ENCODE measurements at places on chromosomes 12 and 14.

DNA sequence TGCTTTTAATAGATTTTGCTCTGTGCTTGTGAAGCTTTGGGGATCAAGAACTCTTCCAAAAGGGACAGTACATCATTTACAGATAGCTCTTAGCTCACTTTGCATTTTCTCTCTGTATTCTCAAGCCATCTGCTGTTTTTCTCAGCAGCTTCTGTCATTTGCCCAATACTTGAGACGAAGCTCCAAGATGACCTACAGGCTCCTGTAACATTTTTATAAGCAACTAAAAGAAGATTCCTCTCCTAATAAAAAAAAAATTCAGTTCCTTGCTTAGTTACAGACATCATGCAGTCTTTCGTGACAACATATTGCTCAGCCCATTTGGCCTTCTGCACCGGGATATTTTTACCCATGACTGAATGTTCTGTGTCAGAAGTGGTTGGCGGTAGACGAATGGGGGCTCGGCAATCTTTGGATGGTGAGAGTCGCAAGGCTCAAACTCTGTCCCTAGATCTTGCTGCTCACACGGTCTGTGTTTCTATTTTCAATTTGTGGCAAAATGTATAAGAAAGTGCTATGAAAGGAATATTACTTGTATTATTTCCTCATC lies 215.6 kb downstream of the FSCB start:
- no peak for DNase-seq

- no peak for DNase-seq
These were observed 113.9 kb downstream of the ANO4 start for GRCh38 chr12:100908501-100908900.

DNA sequence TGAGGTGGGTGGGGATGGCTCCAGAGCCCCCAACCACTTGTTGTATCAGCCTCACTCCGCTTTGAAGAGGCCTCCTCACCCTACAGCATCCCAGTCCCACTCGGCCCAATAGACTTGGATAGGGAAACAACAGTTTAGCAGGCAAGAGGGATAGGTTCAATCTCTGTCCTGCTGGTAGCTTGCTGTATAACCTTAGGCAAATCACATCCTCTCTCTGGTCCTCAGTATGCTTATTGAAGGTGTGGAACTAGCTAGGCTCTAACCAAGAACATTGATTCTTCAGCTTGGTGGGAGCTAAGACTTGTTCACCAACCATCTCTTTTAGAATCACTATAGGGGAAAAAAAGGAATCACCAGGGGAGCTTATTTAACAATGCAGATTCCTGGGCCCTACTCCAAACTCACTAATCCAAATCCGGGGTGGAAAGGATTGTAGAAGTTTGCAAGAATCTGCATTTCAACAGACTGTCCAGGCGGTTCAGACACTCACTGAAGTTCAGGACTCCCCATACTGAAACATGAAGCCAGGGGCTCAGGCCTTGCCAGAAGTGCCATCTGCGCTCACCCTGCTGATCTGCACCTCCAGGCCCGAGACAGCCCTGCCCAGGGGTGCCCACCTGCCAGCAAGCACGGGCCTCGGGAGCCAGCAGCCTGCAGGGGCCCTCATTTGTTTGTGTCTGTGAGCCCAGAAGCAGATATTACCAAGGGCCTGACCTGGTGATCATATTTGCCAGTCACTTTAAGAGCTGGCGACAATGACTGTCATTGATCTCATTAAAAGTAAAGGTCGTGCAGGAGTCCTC lies 113.0 kb downstream of the ADCK1 start:
- no peak for DNase-seq

DNA sequence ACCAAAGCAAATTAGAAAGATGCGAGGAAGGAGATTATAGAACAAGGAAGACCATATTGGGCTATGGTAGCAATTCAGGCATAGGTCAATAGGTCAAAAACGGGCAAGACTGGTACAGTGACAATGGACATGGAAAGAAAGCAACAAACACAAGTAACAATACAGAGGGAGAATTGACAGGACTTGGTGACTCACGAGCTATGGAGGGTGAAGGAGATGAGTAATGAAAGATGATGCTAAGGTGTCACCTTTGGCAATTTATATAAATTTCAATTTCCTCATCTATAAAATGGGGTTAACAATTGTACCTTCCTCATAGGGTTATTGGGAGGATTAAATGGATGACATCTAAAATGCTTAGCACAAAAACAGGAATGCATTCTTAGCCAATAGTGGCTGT lies 15.1 kb upstream of the DUSP16 start:
- no peak for DNase-seq

DNA sequence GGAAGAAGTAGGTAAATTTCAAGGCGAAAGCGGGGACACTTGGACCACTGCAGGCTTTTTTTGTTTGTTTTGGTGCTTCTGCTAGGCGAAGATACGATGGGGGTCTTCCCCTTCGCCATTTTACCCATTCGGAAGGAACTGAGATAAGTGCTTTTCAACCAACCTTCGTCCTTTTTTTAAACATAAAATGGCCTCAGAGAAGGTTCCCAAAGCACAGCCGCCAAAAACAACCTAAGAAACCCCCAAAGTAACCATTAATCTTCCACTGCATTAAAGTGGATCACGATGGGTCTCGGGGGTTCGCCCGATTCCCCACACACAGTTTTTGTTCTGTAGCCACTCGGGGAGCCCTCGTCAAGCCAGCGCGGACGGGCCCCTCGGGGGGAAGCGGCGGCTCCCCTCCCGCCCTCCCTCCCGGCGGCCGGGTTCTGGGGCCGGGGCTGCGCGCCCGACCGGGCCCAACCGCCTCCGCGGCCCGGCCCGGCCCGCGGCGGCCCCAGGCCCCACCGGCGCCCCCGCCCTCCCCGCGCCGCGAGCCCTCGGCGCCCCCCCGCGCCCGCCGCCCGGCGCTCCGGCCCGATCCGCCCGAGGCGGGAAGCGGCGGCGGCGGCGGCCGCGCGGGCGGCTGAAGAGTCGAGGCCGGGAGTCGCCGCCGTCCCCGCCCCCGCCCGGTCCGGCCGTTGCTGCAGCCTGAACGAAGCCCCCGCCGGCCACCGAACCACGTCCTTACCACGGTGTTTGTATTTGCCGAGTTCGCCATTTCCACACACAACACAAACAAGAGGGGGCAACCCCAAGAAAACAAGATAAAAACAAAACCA lies 790 bp downstream of the GTF2A1 start:
- DNase-seq, result peak; percentile 31

DNA sequence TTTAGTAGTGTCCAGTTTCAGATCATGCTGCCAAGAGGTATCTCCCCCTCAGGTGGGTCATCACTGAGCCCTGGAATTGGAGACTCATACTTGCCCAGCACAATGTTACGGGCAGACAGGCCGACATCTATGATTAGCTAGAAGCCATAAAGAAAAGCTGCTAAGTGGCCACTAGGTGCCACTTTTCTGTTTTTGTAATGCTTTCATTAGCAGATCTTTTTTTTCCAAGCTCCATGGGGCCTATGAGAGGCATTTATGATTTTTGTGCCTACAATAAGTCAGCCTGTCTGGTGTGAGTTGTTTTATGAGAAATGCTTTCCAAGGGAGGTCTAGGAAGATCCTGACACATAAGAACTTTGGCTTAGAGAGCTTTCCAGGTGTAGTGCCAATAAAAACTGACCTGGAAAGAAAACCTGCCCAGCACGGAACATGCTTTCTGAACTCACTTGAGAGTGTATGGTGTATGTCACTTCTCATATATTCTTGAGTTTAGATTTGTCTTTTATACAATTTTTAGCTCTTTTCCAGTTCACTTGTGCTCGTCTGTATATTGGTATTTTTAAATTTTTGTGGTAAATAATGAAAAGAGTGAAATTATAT lies 21.8 kb upstream of the SMCO2 start:
- no peak for DNase-seq

DNA sequence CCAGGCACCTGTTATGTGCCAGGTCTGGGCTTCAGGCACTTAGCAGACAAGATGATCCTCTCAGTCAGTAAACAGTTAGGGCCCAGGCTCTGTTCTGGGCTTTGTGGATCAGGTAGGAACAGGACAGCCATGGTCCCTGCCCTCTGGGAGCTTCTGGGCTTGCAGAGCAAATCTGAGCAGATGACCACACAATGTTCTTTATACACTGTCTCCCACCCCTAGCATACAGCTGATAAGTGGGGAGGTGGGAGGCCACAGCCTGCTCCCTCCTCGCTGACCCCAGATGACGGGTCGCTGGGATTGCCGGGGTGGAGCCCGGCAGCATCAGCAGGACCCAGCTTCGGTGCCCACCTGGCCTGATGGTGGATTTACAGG lies 53.1 kb upstream of the RIN3 start:
- no peak for DNase-seq

DNA sequence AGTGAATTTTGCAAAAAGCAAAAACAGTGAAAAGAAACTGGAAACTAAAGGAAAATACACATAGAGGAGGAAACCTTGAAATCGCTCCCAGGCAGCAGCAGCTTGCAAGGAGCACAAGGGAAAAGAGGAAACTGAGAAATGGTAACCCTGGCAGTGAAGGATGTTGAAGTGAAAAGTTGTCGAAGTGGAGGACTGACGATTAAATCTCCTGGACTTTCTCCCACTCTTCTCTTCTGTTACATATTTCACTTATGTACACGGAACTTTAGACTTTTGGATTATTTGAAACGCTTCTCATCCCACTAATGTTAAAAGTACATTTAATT lies 388.8 kb upstream of the USP15 start:
- no peak for DNase-seq

DNA sequence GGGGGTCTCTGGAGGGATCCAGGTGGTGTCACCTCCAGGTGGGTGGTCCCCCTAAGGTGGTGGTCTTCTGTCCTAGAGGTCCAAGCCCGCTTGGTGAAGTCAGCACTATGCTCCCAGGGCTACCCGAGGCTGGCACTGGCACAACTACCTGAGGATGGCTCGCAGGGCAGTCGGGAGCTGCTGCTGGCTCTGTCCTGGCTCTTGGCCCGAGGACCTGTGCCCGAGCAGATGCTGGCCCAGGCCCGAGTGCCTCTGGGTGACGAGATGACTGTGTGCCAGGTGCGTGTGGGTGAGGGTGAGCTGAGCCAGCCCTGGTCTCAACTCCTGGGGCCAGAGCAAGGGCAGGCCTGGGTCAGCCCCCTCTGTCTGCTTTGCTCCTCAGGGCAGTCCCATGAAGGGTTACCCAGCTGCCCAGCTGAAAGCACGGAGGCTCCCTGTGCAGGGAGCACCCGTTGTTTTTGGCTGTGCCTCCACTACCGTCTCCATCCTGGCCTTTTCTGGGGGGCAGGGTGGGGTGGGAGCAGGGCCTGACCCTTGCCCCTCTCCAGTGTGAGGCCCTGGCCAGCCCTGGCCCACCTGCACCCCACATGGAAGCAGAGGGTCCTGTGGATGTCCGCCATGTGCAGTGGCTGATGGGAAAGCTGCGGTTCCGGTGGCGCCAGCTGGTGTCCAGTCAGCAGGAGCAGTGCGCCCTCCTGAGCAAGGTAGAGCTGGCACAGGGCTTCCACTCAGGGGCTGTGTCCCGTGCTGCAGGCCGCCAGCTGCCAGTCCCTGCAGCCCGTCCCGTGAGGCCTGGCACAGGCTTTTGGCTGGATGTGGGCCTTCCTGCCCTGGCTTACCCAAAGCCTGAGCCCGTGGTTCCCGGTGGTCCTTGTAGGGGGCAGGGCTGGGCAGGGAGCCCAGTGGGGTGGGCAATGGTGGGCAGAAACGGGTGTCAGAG lies 1.3 kb downstream of the TEDC1 start:
- no peak for DNase-seq

DNA sequence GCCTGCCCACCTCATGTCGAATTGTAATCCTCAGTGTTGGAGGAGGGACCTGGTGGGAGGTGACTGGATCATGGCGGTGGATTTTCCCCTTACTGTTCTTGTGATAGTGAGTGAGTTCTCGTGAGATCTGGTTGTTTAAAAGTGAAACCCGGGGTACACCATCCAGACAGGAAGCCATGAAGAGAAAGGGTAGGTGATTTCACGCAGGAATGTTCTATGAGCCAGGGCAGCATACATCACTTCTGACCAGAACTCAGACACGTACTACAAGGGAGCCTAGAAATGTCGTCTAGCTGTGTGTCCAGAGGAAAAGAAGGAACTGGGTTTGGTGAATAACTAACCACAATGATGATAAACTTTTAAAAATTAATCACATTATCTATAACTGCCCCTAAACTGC lies 80.6 kb downstream of the ANO4 start:
- no peak for DNase-seq

- no peak for DNase-seq
These were observed 33.2 kb downstream of the DENND5B start for GRCh38 chr12:31557707-31558106.

All from stimulated activated CD4-positive, alpha-beta T cell treated with anti-CD3 and anti-CD28 coated beads, Interleukin-1b, Interleukin-23, amount 100 ng/mL, for 48 hours (primary cell).